ENCODE measurements at places on chromosomes 3 and 15. TPM values are rescaled to one million over a fixed set of nuclear protein-coding genes. Genes with fewer than 3 reads are reported as not detected.

GPR160 gene
- total RNA-seq, result 36.3 TPM

PLCH1 gene
- 8.0 TPM for total RNA-seq

SOX14 gene
- total RNA-seq, result not detected

ZIC4 gene
- total RNA-seq, result 0.20 TPM

LRRC2 gene
- total RNA-seq, result 1.9 TPM

GREM1 gene
- 293 TPM for total RNA-seq

HEXA gene
- total RNA-seq, result 96.1 TPM

IREB2 gene
- total RNA-seq, result 45.5 TPM

TTC23 gene
- total RNA-seq, result 29.7 TPM

ASB14 gene
- not detected for total RNA-seq

SCG3 gene
- 0.40 TPM for total RNA-seq

SCN11A gene
- 0.09 TPM for total RNA-seq

ROPN1B gene
- not detected for total RNA-seq

EPHA6 gene
- 2.4 TPM for total RNA-seq

NOP10 gene
- 116 TPM for total RNA-seq

SLC28A2 gene
- total RNA-seq, result 86.6 TPM

REC114 gene
- total RNA-seq, result not detected

CPLX3 gene
- not detected for total RNA-seq

CELF6 gene
- total RNA-seq, result 2.1 TPM

UNC13C gene
- total RNA-seq, result 1.6 TPM

MYZAP gene
- 8.2 TPM for total RNA-seq

GPR62 gene
- 0.55 TPM for total RNA-seq

VIPR1 gene
- total RNA-seq, result 91.7 TPM

SEC62 gene
- total RNA-seq, result 135 TPM

CYP19A1 gene
- 0.46 TPM for total RNA-seq

CASR gene
- total RNA-seq, result 54.0 TPM

CHRD gene
- total RNA-seq, result 6.5 TPM

SI gene
- total RNA-seq, result 0.03 TPM

NCK1 gene
- 27.6 TPM for total RNA-seq

TMEM108 gene
- 0.95 TPM for total RNA-seq

SPSB4 gene
- total RNA-seq, result 0.29 TPM

EPHA3 gene
- 15.3 TPM for total RNA-seq

CYP1A2 gene
- total RNA-seq, result 0.14 TPM

TBC1D23 gene
- total RNA-seq, result 43.6 TPM

TMOD2 gene
- total RNA-seq, result 14.0 TPM

GATM gene
- total RNA-seq, result 136 TPM

CATSPER2 gene
- 8.1 TPM for total RNA-seq

CHP1 gene
- total RNA-seq, result 290 TPM

POC1A gene
- 3.4 TPM for total RNA-seq

CCDC14 gene
- total RNA-seq, result 34.8 TPM

ALG1L2 gene
- 1.2 TPM for total RNA-seq

LDHAL6B gene
- total RNA-seq, result not detected

MUC4 gene
- total RNA-seq, result 0.14 TPM

HHLA2 gene
- 69.1 TPM for total RNA-seq

KIF15 gene
- total RNA-seq, result 1.7 TPM

P2RY13 gene
- 4.0 TPM for total RNA-seq

FAM3D gene
- 98.6 TPM for total RNA-seq

MESP2 gene
- total RNA-seq, result 0.75 TPM

MORC1 gene
- not detected for total RNA-seq

CDHR4 gene
- total RNA-seq, result 0.09 TPM

GOLGA6L10 gene
- 1.6 TPM for total RNA-seq

HCN4 gene
- 1.3 TPM for total RNA-seq

SYNM gene
- total RNA-seq, result 167 TPM

SLC12A1 gene
- not detected for total RNA-seq

IMPG2 gene
- total RNA-seq, result 0.29 TPM

TMEM158 gene
- 14.6 TPM for total RNA-seq

C3orf80 gene
- 0.55 TPM for total RNA-seq

DNAH12 gene
- 0.52 TPM for total RNA-seq

ERC2 gene
- total RNA-seq, result 4.2 TPM

Data from mucosa of gallbladder (tissue), 1 donor.